CD4-positive, alpha-beta T cell treated with Interleukin-12 subunit alpha and Interleukin-12 subunit beta, for 1 hour (primary cell): ENCODE measurements at places on chromosomes 16 and 17.

- DNase-seq, result no peak
Observed at GRCh38 chr17:75979705-75980187, 706 bp downstream of the TEN1 start.

GRCh38 chr16:81740169-81740568 is 38.9 kb upstream of the PLCG2 start:
- DNase-seq, result no peak

- no peak for DNase-seq
Observed at GRCh38 chr17:55672585-55673501, 49.8 kb downstream of the TMEM100 start.

GRCh38 chr17:57783338-57783742 is 38.2 kb upstream of the CCDC182 start:
- peak; percentile 69 for DNase-seq

- no peak for DNase-seq
Observed at GRCh38 chr16:24626256-24626655, 86.9 kb downstream of the RBBP6 start.

- DNase-seq, result no peak
Observed at GRCh38 chr16:20766294-20766693, 2.5 kb downstream of the ACSM3 start.

DNA sequence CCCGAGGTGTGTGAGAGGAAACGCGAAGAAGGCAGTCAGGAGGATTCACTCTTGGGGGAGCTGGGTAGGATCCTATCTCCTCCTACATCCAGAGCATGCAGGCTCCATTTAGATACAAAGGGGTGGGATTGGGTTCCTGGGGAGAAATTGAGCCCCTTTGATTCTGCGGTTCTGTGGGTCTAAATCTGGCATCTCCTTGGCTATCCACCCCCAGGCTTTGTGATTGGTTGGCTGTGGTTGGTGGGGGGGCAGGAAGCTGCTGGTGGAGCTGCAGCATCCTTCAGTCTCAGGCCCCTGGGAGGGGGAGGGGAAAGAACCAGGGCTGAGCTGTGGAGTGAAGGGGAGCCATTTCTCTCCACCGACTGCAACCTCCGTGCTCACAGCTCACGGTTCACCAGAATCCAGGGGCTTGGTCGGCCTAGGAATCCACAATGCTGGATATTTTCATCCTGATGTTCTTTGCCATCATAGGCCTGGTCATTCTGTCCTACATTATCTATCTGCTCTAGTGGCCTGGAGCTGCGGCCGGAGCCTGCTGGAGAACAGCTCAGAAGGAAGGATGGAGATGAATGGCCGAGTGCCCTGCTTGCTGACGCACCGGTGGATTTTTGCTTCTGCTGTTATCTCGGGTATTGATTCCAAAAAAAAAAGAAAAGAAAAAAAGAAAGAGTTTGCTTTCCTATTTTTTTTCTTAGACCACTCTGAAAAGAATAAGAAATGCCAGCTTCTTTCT is at the start of gene LASP1NB:
LASP1NB (plus strand) TSS at position 352 of the 733 bp plus-strand sequence.
- DNase-seq, result peak; percentile 55

DNA sequence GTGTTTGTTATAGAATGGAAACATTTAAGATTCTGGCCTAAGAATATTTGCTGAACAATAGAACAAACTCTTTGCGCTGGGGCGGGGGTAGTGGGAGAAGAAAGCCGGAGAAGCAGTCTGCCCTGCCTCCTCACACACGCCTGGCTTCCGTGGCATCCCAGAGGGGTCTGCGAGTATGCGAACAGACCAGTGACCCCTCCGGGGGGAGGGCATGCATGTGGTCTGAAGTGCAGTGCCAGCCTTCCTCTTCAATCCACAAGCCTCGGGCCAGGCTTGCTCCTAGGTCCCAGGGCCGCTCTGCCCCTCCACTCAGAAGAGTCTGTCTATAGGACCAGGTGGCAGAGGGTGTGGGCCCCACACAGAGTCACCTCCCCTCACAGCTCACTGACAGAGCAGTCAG is 14.1 kb upstream of the IGFALS start:
- DNase-seq, result no peak

DNA sequence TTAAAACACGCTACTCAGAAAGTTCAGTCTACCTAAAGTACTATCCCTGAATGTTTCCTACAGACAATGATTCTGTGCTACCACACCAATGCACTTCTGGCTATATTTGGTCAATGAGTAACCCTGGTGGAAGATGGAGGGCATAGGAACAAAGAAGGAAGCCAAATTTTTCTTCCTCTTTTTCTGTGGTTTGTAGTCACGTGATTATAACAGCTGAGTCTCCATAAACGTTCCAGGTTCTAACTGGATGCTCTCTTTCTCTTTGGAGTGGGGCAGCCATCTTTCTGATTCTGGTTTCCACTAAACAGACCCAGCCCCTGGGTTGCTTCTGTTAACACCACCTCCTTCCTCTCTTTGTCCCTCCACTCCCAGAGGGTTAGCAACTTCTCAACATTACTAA is 274.9 kb downstream of the CDH11 start:
- DNase-seq, result no peak

- no peak for DNase-seq
Observed at GRCh38 chr17:72119873-72120641, 763 bp upstream of the SOX9 start.

- no peak for DNase-seq
Observed at GRCh38 chr16:88353691-88354090, 29.1 kb upstream of the ZNF469 start.

GRCh38 chr16:10597187-10597601 is 16.8 kb upstream of the EMP2 start:
- no peak for DNase-seq

DNA sequence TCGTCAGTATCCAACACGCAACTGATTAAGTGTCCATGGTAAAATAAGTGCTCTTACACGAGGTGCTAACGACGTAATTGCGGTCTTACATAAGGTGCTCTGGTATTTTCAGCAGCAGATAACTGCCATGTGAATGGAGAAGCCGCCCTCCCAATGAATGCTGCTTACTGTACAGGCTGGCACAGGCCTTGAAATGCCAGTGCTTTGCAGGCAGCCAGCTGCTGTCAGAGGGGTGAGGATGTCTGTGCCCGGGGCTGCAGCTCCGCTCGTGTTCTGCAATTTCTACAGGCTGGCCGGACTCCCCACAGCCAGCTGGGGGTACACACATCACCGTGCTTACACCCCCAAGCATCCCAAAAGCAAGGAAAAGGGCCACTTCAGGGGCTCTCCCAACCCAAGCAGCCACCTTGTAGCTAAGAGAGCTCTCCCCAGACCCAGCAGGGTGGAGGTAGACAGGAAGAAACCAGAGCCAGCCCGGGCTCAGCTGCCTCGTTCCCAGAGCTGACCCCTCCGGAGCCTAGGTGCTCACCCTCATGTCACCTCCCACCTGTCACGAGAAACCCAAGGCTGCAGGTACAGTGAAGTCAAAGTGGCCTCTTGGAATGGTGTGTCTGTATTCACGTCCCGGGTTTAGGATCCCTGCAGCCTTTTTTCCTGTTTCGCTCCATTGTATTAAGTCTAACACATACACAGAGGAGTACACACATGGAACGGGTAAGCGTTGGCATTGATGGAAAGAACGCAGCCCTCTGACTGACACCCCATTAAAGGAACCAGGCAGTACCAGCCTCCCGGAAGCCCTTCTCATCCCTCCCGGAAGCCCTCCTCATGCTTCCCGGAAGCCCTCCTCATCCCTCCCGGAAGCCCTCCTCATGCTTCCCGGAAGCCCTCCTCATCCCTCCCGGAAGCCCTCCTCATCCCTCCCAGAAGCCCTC is 27.2 kb upstream of the RPH3AL start:
- no peak for DNase-seq

GRCh38 chr16:27084307-27085028 is 17.7 kb downstream of the C16orf82 start:
- no peak for DNase-seq

DNA sequence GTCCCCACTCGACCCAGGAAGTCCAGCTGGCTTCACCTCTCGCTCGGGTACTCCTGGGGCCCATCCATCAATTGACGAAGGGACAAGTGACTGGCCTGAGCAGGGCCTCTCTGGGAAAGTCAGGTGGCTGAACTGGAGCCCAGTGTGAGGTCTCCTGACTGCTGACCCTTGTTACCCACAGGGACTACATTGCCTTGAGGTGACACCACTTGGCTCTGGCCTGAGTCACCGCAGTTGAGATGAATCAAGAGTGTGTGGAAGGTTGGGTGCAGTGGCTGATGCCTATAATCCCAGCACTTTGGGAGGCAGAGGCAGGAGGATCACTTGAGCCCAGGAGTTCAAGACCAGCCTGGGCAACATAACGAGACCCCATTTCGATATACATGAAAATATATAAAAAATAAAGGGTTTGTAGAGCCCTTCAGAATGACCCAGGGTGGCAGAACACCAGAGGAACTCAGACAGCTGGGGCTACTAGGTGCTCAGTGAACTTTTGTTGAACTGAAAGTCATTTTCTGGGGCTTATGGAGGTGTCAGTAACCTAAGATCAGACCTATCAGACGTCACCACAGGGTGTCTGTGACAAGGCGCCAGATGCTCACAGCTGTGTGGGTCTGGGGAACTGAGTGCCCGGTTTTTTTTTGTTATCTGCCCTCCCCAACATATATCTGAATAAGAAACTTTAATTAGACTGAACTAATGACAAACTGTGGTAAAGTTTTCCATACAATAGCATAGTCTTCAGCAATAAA is 14.8 kb upstream of the ZFP90 start:
- DNase-seq, result no peak

GRCh38 chr16:30524575-30525568 is 1.5 kb downstream of the ZNF768 start:
- no peak for DNase-seq

GRCh38 chr17:19513897-19514488 is 19.7 kb upstream of the SLC47A1 start:
- DNase-seq, result peak; percentile 70

DNA sequence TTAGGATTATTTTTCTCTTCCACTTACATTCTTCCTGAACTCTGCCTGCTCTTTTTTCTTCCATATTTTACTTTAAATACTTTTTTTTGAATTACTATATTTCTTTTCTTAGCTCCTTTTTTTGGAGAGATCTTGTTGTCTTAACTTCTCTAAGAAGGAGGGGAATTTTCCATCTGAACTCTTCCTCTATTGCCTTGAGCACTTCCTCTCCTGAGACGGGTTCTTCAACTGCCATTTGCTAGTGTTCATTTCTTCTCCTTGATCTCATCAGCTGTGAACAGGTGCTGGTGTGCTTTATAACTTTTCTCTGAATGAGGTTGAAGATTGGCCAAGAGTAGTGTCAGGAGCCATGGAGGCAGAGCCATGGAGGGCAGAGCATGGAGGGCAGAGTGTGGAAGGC is 15.1 kb upstream of the CD300LD start:
- no peak for DNase-seq

GRCh38 chr16:79821911-79822310 is 221.4 kb upstream of the MAF start:
- no peak for DNase-seq

DNA sequence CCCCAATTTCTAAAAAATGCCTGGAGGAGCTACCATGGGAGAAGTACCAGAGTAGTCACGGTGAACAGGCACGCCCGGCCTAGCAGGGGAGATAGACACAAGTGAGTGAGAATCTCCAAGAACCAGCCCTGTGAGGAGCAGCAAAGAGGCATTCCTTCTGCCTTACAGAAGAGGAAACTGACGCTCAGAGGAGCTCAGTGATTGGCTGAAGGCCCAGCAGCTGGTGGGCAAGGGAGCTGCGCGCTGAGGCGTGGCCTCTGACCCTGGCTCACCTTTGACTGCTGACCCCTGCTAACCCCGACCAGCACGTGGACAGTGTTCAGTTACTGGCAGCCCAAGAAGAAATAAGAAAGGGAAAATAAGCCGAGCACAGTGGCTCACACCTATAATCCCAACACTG is 1.8 kb downstream of the C16orf96 start:
- no peak for DNase-seq

DNA sequence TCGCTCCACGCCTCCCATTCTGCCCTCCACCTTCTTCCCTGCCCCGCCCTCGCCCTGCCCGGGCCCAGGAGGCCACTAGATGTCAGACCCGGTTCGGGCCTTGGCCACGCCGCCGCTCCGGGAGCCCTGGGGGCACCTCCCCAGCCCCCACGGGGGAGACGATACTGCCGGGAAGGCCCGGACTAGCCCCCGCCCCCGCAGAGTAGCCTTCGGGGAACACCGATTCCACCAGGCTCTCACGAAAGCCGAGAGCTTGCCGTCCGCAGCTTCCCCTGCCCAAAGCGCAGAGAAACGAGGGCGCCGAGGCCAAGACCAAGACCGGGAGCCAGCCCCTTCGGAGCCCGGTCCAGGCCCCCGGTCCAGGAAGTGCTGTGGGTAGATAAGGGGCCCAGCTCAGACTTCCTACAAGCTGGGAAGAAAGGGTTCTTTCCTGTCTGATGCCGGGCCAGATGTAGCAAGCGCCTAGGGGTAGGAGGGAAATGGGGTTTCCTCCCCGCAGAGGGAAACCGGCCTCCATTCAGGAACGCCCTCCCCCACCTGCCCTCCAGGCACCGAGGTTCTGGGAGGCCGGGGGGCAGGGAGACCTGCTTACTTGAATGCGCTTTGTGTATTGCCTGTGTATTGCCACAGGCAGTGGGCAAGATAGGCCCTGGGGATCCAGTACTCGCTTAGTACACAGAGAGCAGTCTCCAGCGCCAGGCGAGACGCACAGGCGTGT is 806 bp upstream of the CYB561 start:
- DNase-seq, result peak; percentile 57

DNA sequence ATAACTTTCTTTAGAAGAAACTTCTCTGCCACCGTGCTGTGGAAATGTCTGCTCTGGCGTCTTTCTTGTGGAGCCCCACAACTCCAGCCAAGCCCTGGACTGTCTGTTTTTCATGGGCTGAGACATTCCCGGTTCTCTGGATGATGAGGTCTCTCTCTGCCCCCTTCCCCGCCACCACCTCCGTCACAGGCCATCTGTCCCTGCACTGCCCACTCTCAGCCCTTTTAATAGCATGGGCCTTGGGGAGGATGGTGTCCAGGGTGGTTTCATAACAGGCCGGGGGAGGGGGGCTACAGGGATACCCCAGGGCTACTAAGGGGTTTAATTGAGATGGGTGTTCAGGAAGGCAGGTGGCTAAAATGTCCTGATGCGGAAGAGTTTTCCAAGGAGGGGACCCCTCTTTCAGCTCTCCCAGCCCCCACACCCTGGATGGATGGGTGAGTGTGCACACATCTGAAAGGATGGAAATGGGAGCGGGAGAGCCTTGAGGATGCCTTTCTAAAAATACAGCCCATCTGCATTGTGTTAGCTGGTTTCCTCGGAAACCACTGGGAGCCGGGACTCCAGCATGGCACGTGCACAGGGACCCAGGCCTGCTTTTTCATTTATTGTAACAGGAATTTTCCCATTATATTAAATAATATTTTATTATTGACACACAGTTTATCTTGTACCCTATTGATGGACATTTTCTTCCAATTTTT is 14.6 kb upstream of the NDRG4 start:
- DNase-seq, result no peak

DNA sequence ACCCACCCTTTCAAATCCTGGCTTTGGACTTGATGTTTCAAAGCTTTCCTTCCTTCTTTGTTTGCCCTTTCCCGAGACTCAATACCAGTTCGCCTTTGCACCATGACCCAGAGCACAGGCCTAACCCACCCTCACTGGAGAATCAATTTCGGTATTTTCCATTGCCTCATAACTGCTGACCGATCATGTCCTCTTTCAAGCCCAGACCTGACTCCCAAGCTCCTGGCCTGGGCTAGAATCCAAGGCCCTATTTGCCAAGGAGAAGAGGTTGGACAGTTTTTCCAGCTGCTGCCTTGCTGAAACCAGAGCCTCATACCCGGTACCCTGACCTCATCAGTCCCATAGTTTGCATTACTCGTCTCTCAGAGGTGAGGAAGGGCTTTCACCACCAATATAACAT is 35.3 kb upstream of the HELZ start:
- DNase-seq, result no peak

GRCh38 chr16:72029567-72030271 is 21.2 kb downstream of the DHODH start:
- no peak for DNase-seq
